Non-pigmented ciliary epithelial cell (primary cell): ENCODE measurements at places on chromosomes 3 and 15.
A peak's percentile ranks its signal among the peaks of the same experiment; 100 is the strongest.

DNA sequence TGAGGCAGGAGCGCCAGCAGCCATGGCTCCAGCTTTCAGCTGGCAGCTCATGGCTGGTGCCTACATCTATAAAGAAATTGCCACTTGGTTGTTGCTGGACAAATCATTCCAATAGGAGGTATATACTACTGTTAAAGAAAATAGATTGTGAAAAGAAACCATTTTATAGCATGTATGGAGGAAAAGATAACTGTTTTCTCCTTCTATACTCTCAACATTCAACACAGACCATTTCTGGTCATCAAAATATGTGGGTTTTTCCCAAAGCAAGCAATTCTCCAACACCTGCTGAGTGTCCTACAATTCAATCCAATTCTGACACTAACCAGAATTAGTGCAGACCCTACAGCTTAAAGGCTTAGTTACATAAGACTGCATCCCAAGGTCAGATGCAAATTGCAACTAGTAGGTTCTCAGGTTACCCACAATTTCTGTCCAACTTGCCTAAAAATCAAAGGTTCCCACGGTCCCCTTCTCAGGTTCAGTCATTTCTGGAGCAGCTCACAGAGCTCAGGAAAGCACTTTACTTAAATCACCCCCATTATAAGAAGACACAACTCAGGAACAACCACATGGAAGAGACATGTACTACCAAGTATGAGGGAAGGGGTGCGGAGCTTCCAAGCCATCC, 42.4 kb upstream of the STRIT1 start:
- no peak for DNase-seq

GRCh38 chr3:101646726-101647125, 30.2 kb downstream of the ZBTB11 start:
- no peak for DNase-seq

GRCh38 chr15:31495281-31495680, 168.6 kb downstream of the KLF13 start:
- DNase-seq, result no peak

DNA sequence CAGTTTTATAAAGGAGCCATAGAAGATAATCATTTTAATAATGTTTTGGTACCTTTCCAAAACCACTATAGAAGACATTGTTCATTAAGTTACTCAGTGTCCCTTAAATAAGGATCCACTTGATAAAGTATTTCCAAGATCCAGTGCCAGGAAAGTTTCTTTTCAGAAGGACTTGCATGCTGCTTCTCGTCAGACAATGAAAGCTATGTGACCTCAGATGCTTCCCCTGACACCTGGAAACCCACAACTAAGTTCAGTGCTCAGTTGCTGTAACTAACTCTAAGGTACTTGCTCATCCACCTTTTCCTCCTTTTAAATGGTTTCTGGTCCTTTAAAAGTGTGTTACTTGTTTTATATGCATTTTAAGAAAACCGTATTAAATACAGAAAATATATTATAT, 7.3 kb downstream of the SSR3 start:
- DNase-seq, result no peak

GRCh38 chr3:124157748-124158147, 165.8 kb upstream of the ROPN1 start:
- DNase-seq, result no peak

DNA sequence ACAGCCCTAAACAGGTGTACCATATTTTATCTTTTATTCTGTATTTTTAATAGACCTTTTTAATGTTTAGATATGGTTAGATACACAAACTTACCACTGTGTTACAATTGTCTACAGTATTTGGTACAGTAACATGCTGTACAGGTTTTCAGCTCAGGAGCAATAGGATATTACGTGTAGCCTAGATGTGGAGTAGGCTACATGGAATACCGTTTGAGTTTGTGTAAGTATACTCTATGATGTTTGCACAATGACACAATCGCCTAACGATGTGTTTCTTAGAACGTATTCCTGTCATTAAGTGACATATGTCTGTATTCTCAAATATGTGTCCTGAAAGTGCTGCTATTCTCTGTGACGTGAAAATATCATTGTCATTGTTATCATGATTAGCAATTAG, 62.6 kb downstream of the MFSD1 start:
- no peak for DNase-seq

DNA sequence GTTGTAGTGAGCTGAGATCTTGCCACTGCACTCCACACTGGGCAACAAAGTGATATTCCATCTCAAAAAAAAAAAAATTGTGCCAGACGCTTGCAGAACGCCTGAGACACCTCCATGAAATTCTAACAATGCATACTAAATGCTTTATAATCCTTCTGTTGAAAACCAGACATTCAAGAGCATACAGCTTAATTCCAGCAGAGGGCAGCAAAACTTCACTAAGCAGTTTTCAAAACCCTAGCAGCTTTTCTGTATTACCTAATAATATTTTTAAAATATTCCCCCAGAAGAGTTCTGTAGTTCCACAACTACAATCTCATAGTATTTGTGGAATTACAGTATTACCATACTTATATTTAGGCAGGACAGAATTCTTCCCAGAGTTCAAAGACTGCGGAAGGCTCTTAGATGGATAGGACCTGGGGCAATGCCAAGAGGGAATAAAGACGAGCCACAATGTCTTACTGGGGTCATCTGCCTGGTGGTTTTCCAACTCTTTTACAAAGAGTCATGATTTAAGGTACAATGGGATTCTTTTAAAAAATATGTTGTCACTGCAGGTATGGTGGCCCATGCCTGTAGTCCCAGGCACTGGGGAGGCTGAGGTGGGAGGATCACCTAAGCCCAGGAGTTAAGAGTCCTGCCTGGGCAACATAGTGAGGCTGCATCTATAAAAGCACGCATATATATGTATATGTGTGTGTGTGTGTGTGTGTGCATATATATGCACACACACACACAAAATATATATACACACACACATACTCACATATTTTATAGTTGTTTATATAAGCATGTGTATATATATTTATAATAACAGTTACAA, 19.6 kb upstream of the TASOR start:
- DNase-seq, result peak; percentile 37

DNA sequence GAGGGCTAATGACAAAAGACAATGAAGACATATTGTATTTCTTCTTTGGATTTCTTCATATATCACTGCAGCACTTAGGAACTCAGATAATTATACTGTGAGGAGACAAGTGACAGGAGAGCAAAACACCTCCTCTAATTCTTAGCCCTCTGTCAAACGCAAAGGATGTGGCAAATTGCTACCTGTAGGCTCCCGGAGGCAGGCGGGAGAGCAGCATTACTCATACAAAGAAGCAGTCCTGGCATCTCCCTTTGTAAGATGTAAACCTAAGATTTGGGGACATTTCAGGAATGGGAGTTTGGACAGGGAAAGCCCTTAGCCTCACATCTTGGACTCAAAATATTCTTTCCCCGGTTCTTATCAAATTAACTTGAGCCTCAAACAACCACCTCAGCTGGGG, 460.8 kb downstream of the SOX2 start:
- DNase-seq, result no peak

- DNase-seq, result no peak
Measured at GRCh38 chr3:42151596-42152168, 60.5 kb downstream of the TRAK1 start.

GRCh38 chr3:154229217-154229590, 95.1 kb downstream of the DHX36 start:
- DNase-seq, result no peak

DNA sequence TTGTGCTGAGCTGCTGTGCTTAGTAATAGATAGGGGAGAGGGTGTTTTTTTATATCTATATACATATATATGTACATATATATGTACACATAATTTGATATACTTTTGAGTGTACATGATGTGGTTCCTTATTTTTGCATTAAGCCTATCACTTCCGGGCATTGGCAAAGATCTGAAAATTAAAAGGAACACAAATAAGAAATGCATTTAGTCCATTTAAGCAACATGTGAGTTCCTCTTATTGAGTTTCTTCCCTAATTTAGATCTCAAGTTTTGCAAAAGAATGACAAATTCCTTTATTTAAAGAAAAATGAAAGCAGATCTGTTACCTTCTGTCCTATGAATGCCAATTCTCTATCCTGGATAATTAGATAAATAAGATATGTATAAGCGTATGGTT, 435.1 kb downstream of the LPP start:
- no peak for DNase-seq

- no peak for DNase-seq
Measured at GRCh38 chr15:88693191-88693590, 54.4 kb downstream of the ISG20 start.

GRCh38 chr3:157913741-157914150, 192.5 kb downstream of the SHOX2 start:
- DNase-seq, result no peak

DNA sequence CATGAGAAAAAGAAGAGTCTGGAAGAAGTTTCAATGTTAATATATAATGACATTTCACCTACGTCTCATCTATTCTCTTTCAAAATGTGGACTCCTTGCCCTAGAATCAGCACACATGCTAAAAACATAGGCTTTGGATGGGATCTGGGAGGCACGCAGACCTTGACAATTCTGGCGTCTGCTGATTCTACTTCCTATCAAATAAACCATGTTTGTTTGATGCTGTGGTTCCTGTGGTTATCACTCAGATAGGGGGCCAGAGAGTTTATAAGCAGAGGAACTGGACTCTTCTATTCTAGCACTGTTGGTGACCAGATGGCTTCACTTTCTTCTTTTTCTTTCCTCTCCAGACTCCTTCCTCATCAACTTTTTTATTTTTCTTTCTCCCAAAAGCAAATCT, 336.8 kb downstream of the DIPK2A start:
- DNase-seq, result no peak

DNA sequence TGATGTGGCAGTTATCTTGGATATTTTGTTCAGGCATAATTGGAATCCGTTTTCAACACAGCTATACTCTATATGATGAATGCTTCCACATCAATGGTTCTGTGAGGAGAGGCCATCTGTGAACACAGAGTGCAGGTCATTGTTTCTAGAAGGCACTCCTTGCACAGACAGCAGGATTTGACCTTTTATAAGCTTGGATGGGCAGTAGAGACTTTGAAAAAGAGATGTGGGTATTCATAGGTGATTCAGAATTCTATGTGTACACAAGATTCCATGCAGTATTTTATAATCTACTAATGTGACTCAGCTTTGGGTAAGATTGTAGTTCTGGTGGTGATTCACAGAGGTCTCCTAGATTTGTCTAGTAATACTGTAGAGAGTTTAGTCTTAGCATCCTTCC, 12.5 kb downstream of the ARPP21 start:
- DNase-seq, result peak; percentile 53

GRCh38 chr3:69443457-69443920, 57.6 kb upstream of the FRMD4B start:
- DNase-seq, result no peak

DNA sequence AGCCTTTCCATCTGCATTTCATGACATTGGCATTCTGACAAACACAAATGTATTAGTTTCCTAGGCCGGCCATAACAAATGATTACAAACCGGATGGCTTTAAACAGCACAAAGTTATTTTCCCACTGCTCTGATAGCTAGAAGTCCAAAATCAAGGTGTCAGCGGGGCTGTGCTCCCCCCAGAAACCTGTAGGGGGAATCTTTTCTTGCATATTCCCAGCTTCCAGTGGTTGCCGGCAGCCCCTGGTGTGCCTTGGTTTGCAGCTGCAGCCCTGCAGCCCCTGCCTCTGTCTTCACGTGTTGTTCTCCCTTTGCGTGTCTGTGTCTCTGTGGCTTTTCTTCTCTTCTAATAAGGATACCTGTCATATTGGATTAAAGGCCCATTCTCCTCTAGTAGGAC, 79.0 kb upstream of the CDV3 start:
- DNase-seq, result no peak

- DNase-seq, result no peak
Measured at GRCh38 chr3:71940486-71940885, 155.5 kb upstream of the PROK2 start.

DNA sequence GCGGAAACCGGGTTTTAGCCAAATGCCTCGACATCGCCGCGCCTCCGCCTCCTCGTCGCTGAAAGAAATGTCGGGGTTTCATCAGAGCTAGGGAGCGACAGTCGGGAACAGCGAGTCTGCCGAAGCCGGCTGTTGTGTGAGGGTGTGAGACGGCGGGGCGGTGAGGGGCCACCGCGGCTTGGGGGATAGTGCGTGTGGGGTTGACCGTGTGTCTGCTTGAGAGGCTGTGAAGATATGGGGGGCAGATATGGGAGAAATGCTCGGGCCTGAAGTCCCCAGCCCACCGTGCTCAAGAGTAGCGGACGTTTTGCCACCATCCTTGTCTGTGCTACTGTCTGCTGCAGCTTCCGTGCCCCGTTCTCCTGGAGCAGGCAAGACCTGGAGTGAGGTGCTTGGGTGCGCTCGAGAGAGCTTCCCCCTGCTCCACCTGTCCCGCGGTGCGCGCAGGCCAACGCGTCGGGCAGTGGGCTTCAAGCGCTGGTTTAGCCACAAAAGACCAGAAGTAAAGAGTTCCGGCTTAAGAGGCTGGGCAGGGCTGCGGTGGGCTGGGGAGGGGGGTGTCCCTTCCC, 716 bp upstream of the ISLR2 start:
- no peak for DNase-seq

DNA sequence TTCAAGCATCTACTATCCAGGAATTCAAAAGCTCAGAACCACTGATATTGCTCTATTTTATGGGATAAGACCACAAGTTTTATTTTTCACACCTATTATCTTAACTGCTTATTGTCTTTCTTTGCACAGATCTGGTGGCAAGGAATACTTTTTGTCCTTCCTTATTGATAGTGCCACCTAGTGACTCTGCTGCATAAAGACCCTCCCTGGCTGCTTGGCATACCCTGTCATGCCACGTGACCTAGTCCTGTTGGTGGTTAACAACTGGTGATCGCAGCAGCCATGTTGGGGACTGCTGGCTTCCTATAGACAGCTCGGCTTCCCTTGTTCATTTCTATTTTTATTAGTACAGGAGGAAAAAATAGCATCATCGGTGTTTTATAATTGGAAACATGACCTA, 236.3 kb downstream of the MEX3B start:
- DNase-seq, result no peak

DNA sequence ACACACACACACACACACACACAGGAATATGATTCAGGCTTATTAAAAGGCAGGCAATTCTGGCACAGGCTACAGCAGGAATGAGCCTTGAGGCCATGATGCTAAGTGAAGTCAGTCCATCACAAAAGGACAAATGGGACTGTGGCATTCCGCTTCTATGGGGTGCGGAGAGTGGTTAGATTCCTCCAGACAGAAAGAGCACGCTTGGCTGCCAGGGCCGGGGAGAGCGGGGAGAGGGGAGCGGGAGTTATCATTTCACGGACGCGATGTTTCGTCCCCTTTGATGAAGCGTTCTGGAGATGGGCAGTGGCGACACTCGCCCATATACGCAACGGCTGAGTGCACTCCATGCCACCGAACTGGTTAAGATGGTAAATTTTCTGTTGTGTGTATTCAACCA, 58.5 kb upstream of the FAM174B start:
- DNase-seq, result no peak

GRCh38 chr3:71582036-71582611, 1.4 kb downstream of the FOXP1 start:
- DNase-seq, result no peak

- DNase-seq, result no peak
Measured at GRCh38 chr15:59384507-59384906, 11.8 kb upstream of the MYO1E start.

DNA sequence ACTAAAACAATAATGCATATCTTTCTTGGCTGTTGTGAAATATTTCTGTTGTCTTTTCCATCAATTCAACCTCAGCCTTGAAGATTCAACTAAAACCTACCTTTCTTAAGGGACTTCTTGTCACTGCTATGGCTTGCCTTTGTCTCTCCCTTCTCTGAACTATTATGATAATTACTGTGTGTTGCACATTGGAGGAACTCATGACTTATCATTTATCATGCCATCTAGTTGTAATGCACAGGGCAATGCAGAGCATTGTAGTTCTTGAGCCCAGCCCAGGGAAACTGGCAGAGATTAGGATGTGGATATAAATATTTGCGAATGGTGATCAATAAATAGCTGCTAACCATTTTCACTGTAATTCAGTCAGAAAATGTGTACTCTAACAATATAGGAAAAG, 427.1 kb upstream of the FRG2C start:
- DNase-seq, result no peak
